ENCODE measurements at places on chromosomes 1 and 21. TPM values are rescaled to one million over a fixed set of nuclear protein-coding genes. Genes with fewer than 3 reads are reported as not detected.

GRCh38 chr1:57424231-57425027 is 569 bp upstream of the DAB1 start:
- peaks cover 28% of the 10 kb centered on the region for H3K4me1 ChIP-seq
- no peaks in the 10 kb centered on the region for H3K36me3 ChIP-seq
- no peak for DNase-seq
- peak overlapping the region; percentile 28 for H3K4me3 ChIP-seq
- no peak overlapping the region for H3K27ac ChIP-seq

GRCh38 chr1:71706029-71706671 is 576.2 kb downstream of the NEGR1 start:
- no peaks in the 10 kb centered on the region for H3K4me1 ChIP-seq
- H3K27me3 ChIP-seq: no peaks in the 10 kb centered on the region
- H3K36me3 ChIP-seq: no peaks in the 10 kb centered on the region
- no peak overlapping the region for H3K27ac ChIP-seq

The LCA5L gene
- polyA plus RNA-seq: 0.79 TPM

DNA sequence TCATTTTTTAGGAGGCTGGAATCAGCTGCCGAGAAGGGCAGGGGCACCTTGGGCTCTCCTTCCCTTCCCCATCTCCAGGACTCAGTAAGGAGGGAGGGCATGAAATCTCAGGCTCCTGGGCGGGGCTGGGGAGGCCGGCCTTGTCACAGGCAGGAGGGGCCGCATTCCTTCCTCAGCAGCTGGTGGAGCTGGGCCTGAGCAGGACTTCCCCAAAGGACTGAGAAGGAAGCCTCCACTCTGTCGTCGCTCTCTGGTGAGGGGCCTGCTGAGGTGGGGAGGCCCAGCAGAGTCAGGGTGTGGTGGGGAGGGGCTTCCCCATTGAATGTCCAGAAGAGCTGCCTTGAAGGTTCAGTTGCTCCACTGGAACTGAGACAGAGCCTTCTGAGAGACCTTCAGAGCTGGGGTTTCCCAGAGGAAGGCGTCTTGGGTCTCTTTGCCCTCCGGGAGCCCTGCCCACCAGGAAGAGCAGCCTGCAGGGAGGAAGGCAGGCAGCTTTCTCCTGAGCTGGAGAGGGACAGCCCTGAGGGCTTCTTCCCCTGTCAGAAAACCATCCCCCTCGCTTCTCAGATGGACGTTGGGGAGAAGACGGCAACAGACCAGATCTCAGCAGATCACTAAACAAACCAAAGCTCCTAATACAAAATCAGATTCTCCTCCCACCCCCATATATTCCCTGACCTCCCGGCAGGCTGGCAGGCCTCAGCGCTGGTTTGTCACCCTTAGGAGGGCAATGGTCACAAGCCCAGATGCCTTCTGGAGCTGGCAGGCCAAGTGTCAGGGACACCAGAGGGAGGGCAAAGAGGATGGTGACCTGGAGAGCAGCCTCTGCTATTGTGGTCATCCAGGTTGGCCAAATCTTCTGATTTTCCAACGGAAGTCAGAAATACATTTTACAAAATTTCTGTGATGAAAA is 10.7 kb downstream of the KCNA10 start:
- H3K27ac ChIP-seq: no peak overlapping the region
- H3K27me3 ChIP-seq: no peaks in the 10 kb centered on the region
- H3K4me3 ChIP-seq: no peak overlapping the region
- H3K4me1 ChIP-seq: no peaks in the 10 kb centered on the region
- DNase-seq: peak; percentile 77

GRCh38 chr1:223538981-223539380 is 126.5 kb downstream of the CAPN8 start:
- no peaks in the 10 kb centered on the region for H3K36me3 ChIP-seq
- H3K27ac ChIP-seq: no peak overlapping the region

DNA sequence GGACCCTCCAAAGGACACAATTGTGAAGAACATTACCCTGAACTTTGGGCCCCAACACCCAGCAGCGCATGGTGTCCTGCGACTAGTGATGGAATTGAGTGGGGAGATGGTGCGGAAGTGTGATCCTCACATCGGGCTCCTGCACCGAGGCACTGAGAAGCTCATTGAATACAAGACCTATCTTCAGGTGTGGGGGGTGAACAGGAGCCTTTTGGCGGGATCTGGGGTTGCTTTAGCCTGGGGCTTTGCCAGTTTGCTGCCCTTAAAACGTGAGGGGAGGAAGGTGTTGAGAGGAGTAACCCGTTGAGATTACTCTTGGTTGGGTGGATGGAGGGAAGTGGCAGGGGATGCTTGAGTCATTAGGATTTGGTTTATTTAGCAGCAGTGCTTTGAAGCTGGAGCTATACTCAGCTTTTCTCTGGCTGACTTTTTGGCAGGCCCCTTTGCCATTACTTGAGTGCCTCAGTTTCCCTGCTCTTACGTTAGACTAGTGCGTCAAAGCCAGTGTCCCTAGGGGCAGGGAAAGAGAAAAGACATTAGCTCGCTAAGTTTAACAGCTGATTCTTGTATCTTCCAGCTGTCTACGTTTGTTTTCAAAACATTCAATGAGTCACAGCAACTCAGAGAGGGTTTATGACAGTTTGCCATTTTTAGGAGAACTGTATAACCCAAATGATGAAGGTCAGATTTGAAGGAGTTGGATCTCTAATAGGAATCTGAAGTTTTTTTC is 4.4 kb downstream of the NDUFS2 start:
- peak overlapping the region; percentile 67 for H3K27ac ChIP-seq
- H3K4me3 ChIP-seq: no peak overlapping the region
- H3K27me3 ChIP-seq: no peaks in the 10 kb centered on the region
- H3K36me3 ChIP-seq: peaks cover 81% of the 10 kb centered on the region
- H3K4me1 ChIP-seq: peaks cover 61% of the 10 kb centered on the region

The C1orf226 gene
- 16.1 TPM for polyA plus RNA-seq
